ENCODE measurements at places on chromosomes 5 and 9. TPM values are rescaled to one million over a fixed set of nuclear protein-coding genes. Genes with fewer than 3 reads are reported as not detected.

The GFI1B gene
- 50.1 TPM for polyA plus RNA-seq

The MVB12B gene
- polyA plus RNA-seq: not detected

The SLC34A3 gene
- not detected for polyA plus RNA-seq

The LCN12 gene
- polyA plus RNA-seq: 0.05 TPM

The SLIT3 gene
- not detected for polyA plus RNA-seq

The TRPM6 gene
- 0.09 TPM for polyA plus RNA-seq

The COL23A1 gene
- polyA plus RNA-seq: 0.09 TPM

The TMEM174 gene
- not detected for polyA plus RNA-seq

The N4BP3 gene
- polyA plus RNA-seq: 4.7 TPM

The BASP1 gene
- not detected for polyA plus RNA-seq

The MYMK gene
- polyA plus RNA-seq: not detected

The CATSPER3 gene
- polyA plus RNA-seq: 0.61 TPM

The GPR150 gene
- polyA plus RNA-seq: not detected

The SLC2A6 gene
- 0.39 TPM for polyA plus RNA-seq

The AMBP gene
- not detected for polyA plus RNA-seq

The TRIM41 gene
- 34.8 TPM for polyA plus RNA-seq

The GFRA3 gene
- polyA plus RNA-seq: 0.05 TPM

The BARX1 gene
- 0.08 TPM for polyA plus RNA-seq

The CLTB gene
- polyA plus RNA-seq: 84.6 TPM

The ARHGEF37 gene
- polyA plus RNA-seq: 0.01 TPM

The SHISAL2B gene
- polyA plus RNA-seq: not detected

The PRRT1B gene
- not detected for polyA plus RNA-seq

The HACD4 gene
- polyA plus RNA-seq: not detected

The MARCHF11 gene
- not detected for polyA plus RNA-seq

The SAXO1 gene
- polyA plus RNA-seq: not detected

The EIF4E1B gene
- not detected for polyA plus RNA-seq

The IGIP gene
- polyA plus RNA-seq: 1.1 TPM

The SMU1 gene
- 15.0 TPM for polyA plus RNA-seq

The TMEM252 gene
- polyA plus RNA-seq: not detected

The DND1 gene
- 1.5 TPM for polyA plus RNA-seq

The DAB2IP gene
- not detected for polyA plus RNA-seq

The MAMDC2 gene
- not detected for polyA plus RNA-seq

The AGPAT2 gene
- polyA plus RNA-seq: 51.9 TPM

The PPP3R2 gene
- polyA plus RNA-seq: not detected

The CETN3 gene
- 109 TPM for polyA plus RNA-seq

The PCDHA5 gene
- polyA plus RNA-seq: not detected

The QRFP gene
- not detected for polyA plus RNA-seq

The NRARP gene
- 13.8 TPM for polyA plus RNA-seq

The SHOC1 gene
- polyA plus RNA-seq: not detected

The PRLR gene
- not detected for polyA plus RNA-seq

The ELOVL7 gene
- 6.9 TPM for polyA plus RNA-seq

The DRD1 gene
- polyA plus RNA-seq: not detected

The C5orf15 gene
- 40.2 TPM for polyA plus RNA-seq

The CHMP5 gene
- 53.0 TPM for polyA plus RNA-seq

The CEL gene
- polyA plus RNA-seq: 0.77 TPM

The SUSD3 gene
- polyA plus RNA-seq: 18.7 TPM

The FGF10 gene
- polyA plus RNA-seq: not detected

The GDNF gene
- not detected for polyA plus RNA-seq

The PRDM9 gene
- 1.2 TPM for polyA plus RNA-seq

The IFNA2 gene
- polyA plus RNA-seq: not detected

The MXD3 gene
- 24.8 TPM for polyA plus RNA-seq

The PHF24 gene
- polyA plus RNA-seq: 0.01 TPM

The GABRA1 gene
- polyA plus RNA-seq: not detected

Measured in K562 (cell line).